ENCODE measurements at places on chromosomes 5 and 9.

- no peak for DNase-seq
These were observed 89.1 kb upstream of the PTPRD start for GRCh38 chr9:10701906-10702305.

DNA sequence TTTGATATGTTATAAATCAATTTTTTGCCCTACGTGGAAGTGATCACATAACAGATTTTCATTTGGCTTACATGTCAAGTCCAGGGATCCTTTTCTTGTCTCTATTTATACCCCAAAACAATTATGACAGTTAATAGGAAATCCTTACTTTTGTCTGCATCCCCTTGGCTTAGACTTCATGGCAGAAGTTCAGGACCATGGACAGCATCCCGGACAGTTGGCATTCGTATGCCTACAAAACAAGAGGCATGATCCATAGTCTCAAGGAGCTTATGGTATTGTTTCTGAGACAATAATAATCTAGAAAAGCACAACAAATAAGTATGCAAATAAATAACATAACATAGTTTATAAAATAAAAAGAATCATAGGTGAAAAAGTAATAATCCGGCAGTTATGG lies 214.3 kb upstream of the GRIA1 start:
- peak; percentile 35 for DNase-seq

DNA sequence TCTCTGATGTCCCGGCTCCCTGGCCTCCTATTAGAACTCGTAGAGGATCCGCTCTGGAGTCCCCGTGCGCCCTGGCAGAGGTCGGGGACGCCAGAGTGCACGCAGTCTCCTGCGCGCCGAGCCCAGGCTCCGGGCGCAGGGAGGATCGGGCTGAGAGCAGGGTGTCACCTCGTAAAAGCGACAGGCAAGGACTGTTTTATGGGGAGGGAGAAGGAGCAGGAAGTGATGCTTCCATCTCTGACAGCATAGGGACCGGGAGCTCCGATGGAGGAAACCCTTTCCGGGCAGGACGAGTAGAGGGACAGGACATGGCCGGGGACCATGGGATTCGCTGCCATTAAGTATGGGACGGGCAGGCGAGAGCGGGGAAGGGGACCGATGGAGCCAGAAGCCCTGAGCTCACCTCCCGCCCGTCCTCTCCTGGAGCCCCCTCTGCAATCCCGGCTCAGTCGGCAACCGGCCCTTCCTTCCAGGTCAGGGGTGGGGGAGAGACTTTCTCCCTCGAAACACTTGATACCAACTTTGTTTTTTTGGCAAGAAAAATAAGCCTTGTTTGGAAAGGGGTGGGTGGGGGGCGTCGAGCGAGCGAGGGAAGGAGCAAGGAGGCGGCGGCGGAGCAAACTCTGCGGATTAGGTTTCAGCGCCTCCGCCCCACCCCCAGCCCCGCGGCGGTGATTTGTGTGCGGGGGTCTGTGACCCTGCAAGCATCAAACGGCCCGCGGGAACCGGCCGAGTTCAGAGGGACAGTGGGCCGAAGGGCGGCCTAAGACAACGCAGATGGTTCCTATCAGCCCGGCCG lies 12.6 kb downstream of the LMX1B start:
- DNase-seq = no peak

- DNase-seq = no peak
These were observed 540.2 kb downstream of the CSNK1G3 start for GRCh38 chr5:124052201-124052600.

GRCh38 chr9:72315089-72315509 lies 49.9 kb downstream of the ZFAND5 start:
- peak; percentile 25 for DNase-seq

GRCh38 chr9:132585954-132586829 lies 3.8 kb downstream of the BARHL1 start:
- no peak for DNase-seq

GRCh38 chr5:150291388-150292385 lies 2.1 kb upstream of the CAMK2A start:
- no peak for DNase-seq

GRCh38 chr5:93717162-93717561 lies 24.2 kb downstream of the POU5F2 start:
- peak; percentile 28 for DNase-seq

DNA sequence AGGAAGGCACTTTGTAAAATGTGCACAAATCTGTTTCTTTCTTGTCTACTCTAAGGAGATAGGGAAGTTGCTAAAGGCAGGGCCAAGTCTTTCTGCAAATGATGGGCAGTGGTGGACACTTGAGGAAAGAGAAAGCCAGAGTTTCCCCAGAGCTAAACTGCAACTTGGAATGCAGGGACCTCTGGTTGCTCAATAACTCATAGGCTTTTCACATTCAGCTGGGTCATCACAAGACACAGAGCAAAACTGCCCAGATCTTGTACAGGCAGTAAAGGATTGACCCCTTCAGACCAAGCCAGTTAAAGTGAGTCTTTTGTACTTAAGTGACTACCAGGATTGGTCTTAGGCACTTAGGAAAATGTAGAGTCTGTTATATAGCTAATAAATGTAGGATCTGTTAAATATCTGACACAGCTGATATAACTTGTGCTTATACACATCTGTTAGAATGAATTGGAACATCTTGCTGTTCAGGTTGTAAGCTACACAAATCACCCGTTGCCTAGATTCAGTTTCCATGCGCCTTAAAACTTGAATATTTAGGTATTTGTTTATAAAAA lies 13.5 kb upstream of the AGXT2 start:
- DNase-seq = no peak

GRCh38 chr9:82745919-82746318 lies 317.0 kb downstream of the RASEF start:
- no peak for DNase-seq

All from mammary epithelial cell (primary cell).